Activated CD4-positive, alpha-beta T cell treated with anti-CD3 and anti-CD28 coated beads for 4 hours (primary cell): ENCODE measurements at places on chromosomes 2 and 18.

- DNase-seq: no peak
Observed at GRCh38 chr18:61993831-61994230, 101.0 kb upstream of the RNF152 start.

DNA sequence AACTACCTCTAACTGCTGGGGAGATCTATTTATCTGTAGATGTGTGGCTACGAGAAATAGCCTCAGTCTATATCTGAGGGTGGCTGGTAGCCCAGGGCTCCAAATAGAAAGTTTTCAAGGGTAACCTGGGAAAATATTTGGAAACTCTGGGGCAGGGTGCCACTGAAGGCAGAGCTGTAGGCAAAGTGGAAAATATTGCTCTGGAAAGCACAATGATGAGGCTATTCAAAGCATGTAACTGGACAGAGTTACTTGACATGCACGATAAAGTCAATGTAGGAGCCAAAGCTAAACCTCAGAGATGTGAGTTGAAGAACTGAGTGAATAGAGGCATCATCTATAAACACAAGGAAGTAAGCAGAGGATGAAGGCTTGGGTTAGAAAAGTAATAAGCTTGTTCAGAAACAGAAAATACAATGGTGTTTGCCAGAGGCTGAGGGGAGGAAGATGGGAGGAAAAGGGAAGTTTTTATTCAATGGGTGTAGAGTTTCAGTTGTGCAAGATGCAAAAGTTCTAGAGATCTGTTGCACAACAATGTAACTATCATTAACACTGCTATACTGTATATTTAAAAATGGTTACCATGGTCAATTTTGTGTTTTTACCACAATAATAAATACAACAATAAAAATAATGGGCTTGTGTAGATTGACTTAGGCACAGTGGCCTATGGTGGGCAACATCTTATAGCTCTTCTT is 171.6 kb downstream of the MBD2 start:
- DNase-seq: no peak

DNA sequence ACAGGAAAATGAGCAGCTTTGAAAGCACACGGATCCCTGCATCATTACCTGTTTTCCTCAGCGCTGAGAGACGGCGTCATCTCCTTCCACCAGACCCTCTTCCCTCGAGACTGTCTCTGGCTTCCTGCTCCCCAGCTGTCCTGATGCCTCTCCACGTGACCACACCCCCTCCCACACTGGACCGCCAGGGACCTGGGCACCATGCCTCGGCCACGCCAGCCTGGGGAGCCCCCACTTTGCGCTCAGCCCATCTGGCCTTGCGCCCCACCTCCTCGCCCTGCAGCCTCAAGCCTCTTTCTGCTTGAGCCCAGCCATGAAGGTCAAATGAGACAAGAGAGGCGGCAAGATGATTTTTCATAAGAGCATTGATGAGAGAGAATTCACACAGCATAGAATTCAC is 66.0 kb upstream of the ACKR3 start:
- DNase-seq: no peak

GRCh38 chr2:101737478-101738255 is 40.2 kb downstream of the MAP4K4 start:
- DNase-seq: no peak

- DNase-seq: no peak
Observed at GRCh38 chr2:159982842-159983785, 79.3 kb downstream of the PLA2R1 start.

- DNase-seq: no peak
Observed at GRCh38 chr2:111919365-111919764, 21.0 kb downstream of the MERTK start.

DNA sequence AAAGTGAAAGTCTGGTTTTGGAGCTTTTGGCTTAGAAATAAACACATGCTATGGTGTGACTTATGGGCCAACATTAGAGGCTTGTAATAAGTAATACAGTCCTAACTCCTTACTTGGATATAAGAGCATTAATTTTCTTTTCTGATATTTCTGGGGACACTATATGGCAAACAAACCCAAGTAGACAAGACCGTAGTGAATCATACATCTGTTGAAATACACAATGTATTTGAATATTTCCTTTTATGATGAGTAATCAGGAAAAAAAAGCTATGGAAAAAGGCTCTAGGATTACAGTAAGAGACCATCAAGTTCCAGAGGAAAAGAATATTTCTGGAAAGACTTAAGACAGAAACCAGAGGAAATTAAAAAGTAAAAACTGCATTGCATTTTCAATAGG is 146.0 kb upstream of the CYP26B1 start:
- no peak for DNase-seq

- no peak for DNase-seq
Observed at GRCh38 chr2:99697811-99698568, 208.2 kb upstream of the REV1 start.

- DNase-seq: no peak
Observed at GRCh38 chr2:151860210-151860609, 32.0 kb upstream of the ARL5A start.
